ENCODE measurements at places on chromosomes 12 and 14.

DNA sequence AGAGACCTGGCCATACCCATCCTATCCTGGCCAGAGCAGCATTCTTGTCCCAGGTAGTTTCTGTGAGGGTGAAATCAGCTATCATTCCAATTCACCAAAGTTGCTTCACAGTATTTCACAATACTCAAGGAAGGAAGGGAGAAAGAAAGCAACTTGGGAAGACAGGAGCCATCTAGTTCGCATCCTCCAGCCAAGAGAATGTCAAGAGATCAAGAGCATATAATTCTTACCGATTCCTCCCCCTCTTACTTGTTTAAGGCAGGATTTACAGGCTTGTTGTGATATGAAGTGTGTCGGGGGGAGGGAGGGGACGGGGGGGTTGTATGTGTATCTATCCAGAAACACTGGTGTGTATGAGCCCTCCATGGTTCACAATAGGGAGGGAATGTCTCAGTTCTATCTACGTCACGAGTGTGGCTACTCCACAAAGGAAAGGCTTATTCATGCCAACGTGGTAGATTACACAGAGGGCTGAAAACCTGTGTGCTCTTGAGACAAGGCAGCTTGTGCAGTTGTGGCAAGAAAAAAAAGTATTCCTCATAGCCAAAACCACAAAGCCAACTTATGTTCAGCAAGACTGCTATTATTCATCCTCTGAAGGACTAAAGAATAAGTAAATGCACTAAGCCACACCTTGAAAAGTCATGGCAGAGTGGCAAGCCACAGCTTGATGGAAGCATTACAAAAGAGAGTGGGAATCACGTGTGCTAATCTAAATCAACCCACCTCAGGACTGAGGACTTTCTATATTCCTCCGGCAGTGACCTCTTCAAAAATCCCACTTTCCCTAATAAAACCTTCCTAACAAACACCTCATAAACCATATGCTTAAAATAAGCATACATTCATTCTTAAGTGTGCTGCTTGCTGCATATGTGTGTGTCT is 35.0 kb downstream of the CORO1C start:
- DNase-seq = peak; percentile 43

- no peak for DNase-seq
Observed at GRCh38 chr14:39383741-39384140, 48.5 kb downstream of the FBXO33 start.

DNA sequence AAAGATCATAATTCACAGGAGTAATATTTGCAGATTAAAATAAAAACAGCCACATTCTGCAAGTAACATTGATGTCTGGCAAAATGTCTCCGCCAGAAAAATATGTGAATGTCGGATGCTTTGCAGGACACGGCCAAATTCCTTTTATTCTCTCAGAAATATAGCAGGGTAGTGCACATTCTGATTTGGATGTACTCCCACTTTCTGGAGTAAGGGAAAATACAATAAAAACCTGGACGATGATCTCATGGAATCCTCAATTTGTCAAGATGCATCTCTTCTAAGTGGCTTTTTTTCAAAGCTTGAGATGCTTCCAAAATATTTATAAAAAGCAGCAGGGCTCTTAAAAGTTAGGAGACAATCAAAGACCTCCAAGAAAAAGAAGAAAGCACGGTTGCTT is 133.3 kb downstream of the TBX5 start:
- DNase-seq = no peak

- DNase-seq = no peak
Observed at GRCh38 chr12:93526786-93527428, 45.6 kb upstream of the SOCS2 start.

- no peak for DNase-seq
Observed at GRCh38 chr14:95862243-95862642, 14.4 kb upstream of the TUNAR start.

- DNase-seq = peak; percentile 62
Observed at GRCh38 chr12:92505254-92506231, 197.2 kb upstream of the PLEKHG7 start.

DNA sequence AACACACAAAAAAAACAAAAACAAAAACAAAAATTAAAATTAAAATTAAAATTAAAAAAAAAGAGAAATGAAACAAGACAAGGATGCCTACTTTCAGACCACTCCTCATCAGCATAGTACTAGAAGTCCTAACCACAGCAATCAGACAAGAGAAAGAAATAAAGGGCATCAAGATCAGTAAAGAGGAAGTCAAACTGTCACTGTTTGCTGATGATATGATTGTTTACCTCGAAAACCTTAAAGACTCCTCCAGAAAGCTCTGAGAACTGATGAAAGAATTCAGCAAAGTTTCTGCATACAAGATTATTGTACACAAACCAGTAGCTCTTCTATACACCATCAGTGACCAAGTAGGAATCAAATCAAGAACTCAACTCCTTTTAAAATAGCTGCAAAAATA is 29.2 kb downstream of the ALG10 start:
- no peak for DNase-seq

- DNase-seq = no peak
Observed at GRCh38 chr12:4292341-4293073, 18.9 kb downstream of the CCND2 start.

DNA sequence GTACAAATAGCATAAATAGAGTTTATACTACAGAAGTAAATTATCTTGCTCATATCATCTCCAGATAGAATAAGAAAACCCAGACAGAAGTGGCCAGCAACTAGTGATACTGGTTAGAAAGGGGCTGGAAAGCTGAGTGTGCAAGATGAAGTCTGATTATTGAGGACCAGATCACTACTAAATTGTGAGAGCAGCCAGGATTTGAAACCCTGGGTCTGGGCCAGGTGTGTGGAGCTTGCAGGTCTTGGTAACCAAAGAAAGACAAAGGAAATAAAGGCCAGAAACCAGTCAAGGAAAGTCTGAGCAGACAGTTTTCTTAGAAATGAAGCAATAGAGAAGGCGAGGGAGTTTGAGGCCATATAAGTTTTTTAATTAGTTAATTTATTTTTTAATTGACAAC is 611.8 kb downstream of the ETNK1 start:
- DNase-seq = no peak

DNA sequence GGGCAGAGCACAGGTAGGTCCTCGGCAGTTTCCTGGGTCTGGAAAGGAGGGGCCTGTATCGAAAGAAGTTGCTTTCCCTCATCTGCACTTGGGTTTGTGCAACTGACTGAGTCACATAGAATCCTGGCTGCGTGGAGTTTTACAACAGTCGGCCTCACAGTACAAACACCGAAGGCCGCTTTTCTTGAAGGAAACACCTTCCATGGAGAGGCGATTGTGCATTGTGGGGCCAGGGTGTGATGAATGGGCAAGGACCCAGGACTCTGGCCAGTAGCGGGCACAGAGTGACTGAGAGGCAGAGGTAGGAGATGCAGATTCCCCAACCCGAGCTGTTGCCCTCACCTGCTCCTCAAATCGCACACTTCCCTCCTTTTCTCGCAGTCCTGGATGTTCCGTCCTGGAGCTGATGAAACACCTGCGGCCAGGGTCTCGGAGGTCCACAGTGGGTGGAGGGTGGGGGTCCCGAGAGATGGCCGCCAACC is 7.7 kb downstream of the CCND2 start:
- no peak for DNase-seq

DNA sequence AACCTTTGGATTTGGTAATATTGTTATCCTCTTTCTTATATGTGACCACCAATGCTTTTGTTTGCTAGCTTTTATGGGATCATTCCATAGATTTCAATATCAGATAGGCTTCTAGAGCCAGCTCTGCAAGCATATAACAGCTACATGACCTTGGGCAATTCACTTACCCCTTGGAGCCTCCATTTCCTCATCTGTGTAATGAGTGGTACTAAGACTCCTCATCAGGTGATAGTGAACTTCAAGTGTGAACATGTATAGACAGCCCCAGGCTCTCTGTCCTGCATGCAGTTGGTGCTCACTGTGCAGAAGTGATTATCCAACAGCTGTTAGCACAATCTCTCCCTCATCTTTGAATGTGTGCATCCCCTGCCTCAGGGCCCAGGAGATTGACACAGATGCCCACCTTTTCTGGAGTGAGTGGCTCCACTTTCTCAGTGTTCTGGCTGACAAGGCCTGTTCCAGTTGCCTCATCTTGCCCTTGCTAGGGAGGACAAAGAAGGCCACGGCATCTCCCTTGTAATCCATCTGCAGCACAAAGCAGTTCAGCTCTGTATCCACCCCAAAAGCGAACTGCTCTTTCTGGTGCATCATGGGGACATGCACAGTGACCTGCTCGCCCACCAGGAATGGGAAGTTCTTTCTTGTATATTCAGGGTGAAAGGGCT is 9.2 kb downstream of the SERPINA9 start:
- no peak for DNase-seq

DNA sequence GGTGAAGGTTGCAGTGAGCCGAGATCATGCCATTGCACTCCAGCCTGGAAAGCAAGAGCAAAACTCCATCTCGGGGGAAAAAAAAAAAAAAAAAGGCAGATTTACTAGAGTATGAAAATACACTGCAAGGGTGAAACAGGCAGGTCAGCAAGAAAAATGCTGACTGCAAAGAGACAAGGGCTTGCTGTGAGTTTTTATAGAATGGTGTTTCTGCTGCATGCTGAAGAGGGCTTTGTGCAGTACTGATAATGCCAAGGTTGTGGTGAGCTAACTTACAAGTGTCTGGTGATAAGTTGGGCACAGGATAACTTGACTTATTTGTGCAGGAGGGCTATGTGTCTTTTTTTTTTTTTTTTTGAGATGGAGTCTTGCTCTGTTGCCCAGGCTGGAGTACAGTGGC is 25.9 kb upstream of the SRP54 start:
- no peak for DNase-seq

GRCh38 chr12:89421092-89421835 is 69.0 kb upstream of the DUSP6 start:
- DNase-seq = no peak

DNA sequence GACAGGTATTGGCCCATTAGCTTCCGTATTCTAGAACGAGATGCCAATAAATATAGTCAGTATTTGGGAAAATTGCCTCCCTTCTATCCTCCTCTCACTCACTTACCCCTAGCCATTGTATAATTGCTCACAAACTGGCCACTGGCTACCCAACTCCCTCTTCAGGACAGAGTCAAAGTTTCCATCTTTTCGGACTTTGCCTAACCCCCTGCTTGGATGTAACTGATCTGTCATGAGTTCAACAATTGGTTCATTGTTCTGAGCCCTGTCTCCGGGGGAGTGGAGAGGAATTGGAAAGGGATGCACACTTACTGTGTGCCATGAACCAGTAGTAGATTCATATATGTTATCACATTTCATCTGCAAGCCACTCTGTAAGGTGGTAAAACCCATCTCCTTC is 12.2 kb downstream of the MYRFL start:
- no peak for DNase-seq

All from activated naive CD8-positive, alpha-beta T cell treated with anti-CD3 and anti-CD28 coated beads, Interleukin-2, amount 50 U/mL, for 24 hours (primary cell).